ENCODE measurements at places on chromosomes 7 and 10. TPM values are rescaled to one million over a fixed set of nuclear protein-coding genes. Genes with fewer than 3 reads are reported as not detected.
A peak's percentile ranks its signal among the peaks of the same experiment; 100 is the strongest.

DNA sequence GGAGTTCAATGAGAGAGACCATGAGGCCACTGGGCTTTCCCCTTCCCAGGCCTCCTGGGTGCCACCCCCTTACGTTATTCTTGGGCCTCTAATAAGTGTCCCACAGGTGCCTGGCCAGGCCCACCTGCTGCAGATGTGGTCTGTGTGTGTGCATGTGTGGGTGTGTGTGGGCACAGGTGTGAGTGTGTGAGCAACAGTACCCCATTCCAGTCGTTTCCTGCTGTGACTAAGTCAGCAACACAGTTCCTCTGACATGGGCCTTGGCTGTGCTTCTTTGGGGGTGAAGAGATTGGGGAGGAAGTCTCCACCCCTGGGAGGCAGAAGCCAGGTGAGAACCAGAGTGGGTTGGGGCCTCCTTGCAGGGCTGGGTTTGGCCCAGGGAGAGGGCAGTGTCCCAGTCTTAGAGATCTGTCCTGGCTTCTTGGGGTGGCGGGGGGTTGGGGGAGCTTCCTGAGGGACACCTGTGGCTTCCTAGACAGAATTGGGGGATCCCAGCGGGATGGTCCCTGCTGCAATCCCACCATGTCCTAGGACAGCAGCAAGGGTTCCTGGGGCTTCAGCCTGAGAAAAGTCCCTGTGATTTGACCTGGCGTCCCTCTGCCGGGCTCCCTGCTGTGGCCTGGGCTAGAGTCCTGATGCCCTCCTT is 4.1 kb upstream of the PILRB start:
- no peak for DNase-seq

DNA sequence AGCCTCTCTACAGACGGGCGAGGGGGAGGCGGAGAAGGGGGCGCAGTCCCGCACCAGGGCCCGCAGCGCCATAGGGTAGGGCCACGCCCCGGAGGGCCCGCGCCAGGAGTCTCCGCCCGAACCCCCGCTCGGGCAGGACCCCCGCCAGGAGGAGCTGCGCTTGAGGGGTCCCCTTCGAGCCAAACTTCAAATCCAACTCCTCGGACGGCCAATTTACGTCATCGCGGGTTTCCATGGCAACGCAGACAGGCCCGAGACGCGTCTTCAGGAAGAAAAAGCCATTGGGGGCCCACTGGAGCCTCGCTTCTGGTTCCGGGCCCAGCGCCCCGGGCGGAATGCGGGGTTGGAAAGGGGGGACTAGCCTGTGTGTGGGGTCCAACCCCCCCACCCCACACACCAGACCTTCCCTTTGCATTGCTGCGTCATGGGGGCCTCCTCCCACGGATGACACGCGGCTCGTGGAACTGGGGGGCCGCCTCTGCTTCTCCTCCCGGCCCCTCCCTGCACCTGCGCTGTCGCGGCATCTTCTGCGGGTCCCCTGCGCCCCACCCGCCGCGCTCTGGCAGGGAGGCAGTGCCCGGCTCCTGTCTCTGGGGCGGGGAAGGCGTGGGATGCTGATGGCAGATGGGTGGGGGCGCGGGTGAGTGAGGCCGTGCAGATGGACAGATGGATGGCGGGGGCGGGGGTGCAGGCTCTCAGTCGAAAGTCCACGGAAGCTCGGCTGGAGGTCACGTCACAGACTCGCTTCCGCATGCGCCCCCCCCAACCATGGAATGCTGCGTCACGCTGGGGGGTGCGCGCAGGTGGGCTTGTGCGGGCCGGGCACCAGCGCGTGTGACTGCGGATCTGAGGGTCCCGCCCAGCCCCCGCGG is 1.2 kb downstream of the CALY start:
- DNase-seq, result no peak

DNA sequence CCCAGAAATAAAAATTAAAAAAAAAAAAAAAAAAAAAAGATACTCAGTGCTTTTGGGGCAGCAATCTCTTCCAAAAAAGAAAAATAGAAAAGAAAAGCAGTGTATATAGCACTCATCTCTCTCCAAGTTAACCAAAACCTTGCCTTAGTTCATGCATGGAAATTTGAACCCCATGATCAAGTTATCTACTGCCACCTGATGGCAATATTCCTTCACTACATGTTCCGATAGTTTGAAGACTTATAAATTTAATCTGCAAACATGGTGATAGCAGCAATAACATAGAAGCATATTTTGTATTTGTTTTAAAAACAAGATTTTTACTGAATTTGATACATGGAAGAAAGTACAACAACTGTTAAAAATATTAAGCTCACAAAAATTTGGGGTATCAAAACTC is 48.6 kb upstream of the SLIT1 start:
- no peak for DNase-seq

- DNase-seq, result no peak
Observed at GRCh38 chr10:75111907-75112679, 637 bp downstream of the SAMD8 start.

DNA sequence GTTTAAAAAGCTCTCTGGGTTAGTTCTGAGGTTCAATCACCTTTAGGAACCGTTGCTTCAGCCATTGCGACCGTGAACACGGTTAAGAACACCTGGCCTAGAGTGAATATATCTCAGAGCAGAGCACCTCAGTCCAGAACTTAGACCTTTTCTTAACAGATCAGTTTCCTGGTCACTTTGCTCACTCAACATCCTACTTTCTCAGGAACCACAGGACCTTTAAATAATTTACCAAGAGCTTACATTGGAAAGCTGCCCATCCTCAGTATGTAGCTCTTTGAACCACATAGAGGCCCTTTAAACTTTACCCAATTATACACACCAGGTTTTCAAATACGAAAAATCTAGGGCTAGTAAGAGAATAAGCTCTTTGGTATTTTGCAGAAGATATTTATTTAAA is 153.2 kb downstream of the NRBF2 start:
- no peak for DNase-seq

DNA sequence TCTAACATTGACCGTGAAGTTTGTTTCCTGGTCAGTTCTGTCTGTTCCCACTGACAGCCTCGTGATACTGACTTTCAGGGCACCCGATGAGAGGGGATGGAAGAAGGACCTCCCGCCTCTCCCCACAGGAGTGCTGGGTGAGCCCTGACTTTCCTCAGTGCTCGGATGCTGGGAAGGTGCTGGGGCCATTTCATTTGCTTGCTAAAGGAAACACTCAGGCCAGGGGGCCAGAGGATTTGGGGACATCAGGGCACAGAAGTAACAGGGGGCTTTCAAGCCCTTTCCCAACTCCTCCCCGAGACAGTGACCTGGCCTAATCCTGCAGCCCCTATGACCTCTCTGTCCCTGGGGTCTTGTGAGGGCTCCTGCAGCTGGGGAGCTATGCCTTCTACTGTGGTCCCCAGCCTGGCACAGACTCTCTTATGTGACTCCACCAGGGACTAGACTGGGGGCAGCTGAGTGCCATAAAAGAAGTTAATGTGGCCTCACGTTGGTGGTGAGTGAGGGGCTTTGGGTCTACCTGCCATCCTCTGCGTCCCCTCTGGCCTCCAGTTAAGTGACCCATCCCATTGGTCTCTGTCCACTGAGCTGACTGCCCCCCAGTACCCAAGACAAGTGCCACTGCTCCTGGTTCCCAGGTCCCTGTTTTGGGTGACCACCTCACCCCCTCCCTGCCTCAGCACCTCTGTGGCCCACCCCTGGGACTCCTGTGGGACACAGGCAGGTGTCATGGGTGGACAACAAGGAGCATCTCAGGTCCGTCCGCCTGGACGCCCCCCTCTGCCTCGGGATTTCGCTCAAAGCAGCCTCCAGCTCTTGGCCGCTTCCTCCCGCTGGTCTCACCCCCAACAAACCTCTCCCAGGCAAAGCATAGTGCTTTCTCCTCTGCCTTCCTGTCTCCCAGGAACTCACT is 33.4 kb upstream of the HSPA12A start:
- DNase-seq, result no peak

DNA sequence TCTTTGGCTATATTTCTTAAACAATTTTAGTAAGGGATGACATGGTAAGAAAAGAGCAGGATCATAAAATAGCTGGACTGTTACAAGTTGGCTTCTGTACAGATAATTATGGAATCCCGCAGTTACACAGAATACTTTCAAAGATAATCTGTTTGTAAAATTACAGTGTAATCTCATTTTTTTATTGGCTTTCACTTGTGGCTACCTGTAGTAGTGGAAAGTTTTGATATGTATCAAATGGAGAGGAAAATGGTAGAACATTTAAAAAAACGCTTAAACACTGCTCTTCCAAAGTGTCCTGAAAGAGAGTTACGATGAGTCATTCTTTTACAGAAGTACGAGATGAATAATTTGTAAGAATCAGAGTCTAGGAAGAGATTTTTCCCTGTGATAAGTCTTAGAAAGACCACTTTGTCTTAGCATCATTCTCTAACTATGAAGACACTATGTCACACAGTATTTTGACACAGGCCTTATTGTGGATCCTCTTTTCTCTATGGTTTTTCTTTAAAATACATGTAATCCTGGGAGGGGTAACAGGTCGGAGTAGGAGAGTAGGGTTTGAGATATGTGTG is 215.0 kb upstream of the DKK1 start:
- DNase-seq, result no peak

GRCh38 chr7:102425639-102426267 is 7.6 kb upstream of the ORAI2 start:
- peak; percentile 91 for DNase-seq

DNA sequence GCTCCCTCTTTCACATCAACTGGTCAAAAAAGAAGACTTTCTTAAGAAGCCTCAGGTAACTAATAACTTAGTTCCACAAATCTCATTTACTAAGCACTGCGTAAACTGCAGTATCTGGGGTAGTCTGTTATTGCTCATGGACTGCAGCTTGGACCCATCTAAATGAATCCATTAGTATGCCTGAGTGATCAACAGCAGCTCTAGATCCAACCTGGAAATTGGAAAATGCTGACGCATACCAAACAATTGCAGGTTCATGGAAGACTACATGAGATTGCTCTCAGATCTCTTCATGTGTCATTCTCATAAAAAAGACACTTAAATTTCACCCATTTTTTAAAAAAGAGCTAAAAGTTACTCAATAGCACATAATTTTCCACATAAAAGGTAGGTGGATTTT is 121.6 kb downstream of the IDE start:
- DNase-seq, result no peak

- no peak for DNase-seq
Observed at GRCh38 chr10:53487019-53487983, 714.7 kb upstream of the MBL2 start.

DNA sequence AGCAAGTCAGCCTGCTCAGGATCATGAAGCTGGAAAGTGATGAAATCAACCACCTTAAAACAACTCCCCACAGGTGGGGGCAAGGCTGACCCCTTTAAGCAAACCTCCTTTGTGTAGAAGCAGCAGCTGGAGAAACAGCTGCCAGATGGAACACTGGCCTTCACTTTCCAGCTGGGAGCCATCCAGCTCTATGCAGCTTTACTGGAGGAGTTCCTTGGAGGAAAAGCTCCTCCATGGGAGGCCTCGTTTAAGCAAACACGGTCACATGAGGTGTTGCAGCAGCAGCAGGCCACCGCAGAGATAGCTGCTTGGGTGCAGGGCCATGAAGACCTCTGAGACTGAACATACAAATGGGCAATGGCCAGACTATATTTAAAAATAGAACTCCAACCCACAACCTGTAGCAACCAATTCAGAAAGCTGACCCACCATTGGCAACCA is 13.0 kb upstream of the DLG5 start:
- no peak for DNase-seq

DNA sequence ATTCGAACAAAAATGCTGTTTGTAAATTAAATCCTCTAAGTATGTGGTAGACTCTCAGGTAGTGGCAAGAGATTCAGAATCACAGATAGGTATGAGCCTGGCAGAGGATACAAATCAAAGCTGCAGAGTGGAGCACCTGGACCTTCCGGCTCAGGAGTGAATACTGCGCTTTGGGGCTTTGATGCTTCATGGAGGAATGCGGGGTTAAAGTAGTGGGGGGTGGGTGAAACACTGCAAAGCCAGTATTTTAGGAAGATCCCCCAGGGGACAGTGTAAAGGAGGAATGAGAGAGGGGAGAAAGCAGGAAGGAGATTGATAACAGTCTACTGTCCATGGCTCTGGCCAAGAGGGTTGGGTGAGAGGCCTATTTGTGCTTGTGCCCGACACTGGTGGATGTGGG is 43.2 kb downstream of the CREB5 start:
- DNase-seq, result no peak

DNA sequence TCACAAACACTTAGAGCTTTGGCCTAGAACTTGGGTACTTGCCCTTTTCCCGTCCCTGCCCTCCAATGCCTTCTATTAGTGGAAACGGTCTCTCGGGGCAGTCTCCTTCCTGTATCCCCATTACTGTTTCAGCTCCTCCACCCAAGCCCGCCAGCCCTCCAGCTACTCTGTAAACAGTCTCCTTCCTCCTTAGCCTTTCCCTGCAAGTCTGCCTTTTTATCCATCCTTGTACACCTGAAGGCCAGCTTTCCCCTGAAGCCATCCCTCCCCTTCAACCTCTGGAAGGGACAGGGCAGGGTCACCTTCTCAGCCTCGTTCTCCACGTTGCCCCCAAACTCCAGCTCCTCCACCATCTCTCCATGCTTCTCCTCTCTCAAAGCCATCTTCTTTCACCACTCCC is 108.1 kb upstream of the ZNF746 start:
- no peak for DNase-seq

DNA sequence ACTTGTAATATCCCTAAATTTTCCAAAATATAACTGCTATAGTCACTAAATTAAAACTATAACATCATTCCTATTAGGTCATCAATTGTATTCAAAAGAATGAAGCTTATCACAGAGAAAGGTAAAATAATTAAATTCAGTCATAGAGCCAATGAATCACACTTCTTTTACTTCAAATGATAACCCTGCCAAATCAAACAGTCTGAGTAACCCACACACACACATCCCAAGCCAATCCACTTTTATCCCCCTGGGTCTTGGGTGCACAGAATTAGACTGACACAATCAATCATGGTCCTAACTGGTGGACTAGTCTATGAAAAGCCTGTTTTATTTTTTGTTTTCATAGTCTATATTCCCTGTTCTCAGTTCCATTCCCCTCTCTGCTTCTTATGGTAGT is 25.6 kb downstream of the CTNNA3 start:
- no peak for DNase-seq

GRCh38 chr10:77586719-77587415 is 50.7 kb downstream of the KCNMA1 start:
- no peak for DNase-seq

The TMEM130 gene
- not detected for total RNA-seq

The OR2A5 gene
- total RNA-seq, result not detected

The LUC7L2 gene
- 115 TPM for total RNA-seq

The SUN3 gene
- total RNA-seq, result 0.71 TPM

The LANCL2 gene
- total RNA-seq, result 14.3 TPM

The CALML5 gene
- total RNA-seq, result not detected

The CPN1 gene
- total RNA-seq, result not detected

The CUL1 gene
- total RNA-seq, result 59.5 TPM

The CCDC146 gene
- total RNA-seq, result 3.4 TPM

The CADPS2 gene
- total RNA-seq, result not detected

The HILPDA gene
- total RNA-seq, result 3.8 TPM
